Suppressor macrophage (primary cell): ENCODE measurements at places on chromosomes 1 and 21.

- peak; percentile 27 for DNase-seq
Observed at GRCh38 chr1:20192364-20192763, 6.0 kb upstream of the PLA2G2C start.

GRCh38 chr21:28018213-28018612 lies 974.5 kb downstream of the LTN1 start:
- DNase-seq, result no peak

GRCh38 chr21:38984982-38985567 lies 179.3 kb downstream of the ETS2 start:
- DNase-seq, result peak; percentile 67

DNA sequence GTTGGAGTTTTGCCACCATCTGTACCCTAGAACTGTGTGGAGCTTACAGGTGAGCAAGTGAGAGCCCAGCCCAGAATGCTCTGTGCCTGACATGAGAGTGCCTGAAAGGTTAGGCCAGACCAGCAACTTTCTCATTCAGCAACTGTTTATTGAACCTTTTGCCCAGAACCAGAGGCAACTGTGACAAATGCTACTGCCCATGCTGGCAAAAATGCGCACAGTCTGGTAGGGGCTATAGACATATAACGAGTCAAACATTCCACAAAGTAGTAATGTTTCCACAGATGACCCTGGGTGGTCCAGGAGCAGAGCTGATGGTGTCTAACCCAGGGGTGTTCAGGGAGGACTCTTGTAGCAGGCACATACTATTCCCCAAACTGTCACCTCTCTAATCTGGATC lies 56.0 kb upstream of the GCLM start:
- DNase-seq, result no peak

- DNase-seq, result no peak
Observed at GRCh38 chr1:245481261-245481660, 326.5 kb downstream of the KIF26B start.

GRCh38 chr1:59008599-59009347 lies 224.9 kb upstream of the JUN start:
- DNase-seq, result peak; percentile 46

GRCh38 chr21:44455524-44456213 lies 359 bp downstream of the LRRC3 start:
- peak; percentile 54 for DNase-seq
